ENCODE measurements at places on chromosomes 12 and 14.

DNA sequence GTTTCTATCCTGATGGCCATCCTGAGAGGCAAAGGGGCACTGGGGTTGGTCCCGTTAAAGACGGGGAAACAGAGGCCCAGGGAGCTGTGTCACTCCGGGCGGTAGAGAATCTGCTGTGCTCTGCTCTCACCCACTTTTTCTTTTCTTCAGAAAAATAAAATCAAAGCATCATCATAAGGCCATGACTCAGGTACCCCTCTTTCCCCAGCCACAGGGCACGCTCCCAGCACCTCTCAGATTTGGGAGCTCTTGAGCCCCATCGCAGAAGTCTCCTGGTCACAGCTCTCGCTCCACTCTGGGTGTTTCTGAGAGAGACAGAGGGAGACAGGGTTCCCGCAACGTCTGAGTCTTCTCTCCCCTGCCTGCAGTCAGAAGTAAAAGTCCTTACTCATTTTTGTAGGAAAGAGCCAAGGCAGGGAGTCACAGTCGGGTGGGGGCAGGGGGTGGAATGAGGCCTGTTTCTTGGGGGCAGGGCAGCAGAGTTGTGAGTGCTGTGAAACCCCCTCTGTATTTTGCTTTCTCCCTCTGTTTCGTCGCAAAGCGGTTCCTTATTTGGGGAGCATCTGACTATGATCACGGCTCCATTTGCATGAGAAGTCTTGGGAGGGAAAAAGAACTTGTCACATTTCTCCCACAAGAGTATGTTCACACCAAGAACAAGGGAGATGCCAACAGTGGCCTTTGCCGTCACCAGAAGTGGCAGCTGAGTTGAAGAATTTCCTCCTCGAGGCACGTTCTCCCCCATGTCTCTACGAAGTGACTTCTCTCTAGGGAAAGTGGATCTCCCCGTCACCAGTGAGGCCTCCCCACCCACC is 139.0 kb downstream of the BCL11B start:
- peak; percentile 30 for DNase-seq

DNA sequence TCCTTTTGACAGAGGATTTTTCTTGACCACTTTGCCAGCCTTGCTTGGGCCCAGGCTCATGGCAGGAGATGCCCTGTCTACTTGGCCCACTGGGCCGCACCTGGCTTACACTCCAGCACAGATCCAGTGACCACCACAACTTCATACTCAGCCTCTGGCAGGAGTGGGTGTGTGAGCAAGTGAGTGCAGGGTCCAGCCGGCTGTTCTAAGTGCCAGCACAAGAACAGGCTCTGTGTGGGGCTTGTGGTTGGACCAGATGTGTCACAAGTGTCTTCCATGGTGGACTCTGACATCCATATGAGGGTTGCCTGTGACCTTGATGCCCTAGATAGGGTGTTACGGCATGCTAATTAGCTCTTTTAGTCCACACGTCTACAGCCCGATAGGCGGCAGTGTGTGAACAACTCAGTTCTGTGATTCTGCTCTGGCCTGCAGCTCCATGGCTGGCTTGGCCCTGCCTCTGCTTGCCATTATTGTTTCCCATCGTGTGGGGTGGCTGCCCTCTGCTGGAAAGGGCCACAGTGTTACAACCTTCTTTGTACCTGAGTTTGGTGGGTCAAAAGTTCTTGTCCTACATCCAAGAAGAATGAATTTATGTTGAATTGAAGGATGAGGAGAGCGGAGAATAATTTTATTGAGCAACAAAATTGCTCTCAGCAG is 1089.1 kb downstream of the SLC6A15 start:
- DNase-seq, result peak; percentile 51

GRCh38 chr12:6540181-6540877 is 6.0 kb downstream of the GAPDH start:
- DNase-seq, result peak; percentile 77

DNA sequence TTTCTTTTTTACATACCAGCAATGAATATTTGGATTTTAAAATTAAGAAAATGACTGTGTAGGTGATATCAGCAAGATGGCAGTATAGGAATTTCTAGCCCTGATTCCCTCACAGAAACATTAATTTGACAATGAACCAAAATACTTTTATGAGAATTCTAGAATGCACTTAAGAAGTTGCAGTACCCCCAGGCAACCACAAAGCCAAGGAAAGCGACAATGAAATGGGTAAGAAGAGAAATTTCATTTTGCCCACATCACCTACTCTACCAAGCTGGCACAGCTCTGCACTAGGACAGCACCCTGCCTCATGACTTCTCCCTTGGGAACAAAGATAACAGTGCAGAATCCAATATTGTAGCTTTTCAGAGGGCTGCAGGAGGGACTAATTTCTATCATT is 6.6 kb downstream of the OR9K2 start:
- no peak for DNase-seq

DNA sequence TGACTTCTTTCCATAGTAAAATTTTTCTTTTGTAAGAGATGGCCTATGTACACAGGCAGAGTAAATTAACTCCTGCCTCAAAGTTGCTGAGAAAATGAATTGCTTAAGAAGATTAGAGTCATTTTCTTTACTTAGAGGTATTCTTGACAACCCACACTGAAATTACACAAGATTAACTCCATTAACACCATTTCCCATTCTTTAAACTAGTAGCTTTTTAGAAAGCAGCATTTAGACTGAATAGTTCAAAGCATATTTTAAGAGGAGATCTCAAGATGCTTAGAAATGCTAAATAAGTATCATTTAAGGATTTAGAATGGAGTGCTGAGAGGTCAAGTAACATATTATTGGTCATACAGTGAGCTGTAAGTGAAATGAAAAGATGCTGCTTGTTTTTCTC is 35.5 kb downstream of the PUS7L start:
- no peak for DNase-seq

DNA sequence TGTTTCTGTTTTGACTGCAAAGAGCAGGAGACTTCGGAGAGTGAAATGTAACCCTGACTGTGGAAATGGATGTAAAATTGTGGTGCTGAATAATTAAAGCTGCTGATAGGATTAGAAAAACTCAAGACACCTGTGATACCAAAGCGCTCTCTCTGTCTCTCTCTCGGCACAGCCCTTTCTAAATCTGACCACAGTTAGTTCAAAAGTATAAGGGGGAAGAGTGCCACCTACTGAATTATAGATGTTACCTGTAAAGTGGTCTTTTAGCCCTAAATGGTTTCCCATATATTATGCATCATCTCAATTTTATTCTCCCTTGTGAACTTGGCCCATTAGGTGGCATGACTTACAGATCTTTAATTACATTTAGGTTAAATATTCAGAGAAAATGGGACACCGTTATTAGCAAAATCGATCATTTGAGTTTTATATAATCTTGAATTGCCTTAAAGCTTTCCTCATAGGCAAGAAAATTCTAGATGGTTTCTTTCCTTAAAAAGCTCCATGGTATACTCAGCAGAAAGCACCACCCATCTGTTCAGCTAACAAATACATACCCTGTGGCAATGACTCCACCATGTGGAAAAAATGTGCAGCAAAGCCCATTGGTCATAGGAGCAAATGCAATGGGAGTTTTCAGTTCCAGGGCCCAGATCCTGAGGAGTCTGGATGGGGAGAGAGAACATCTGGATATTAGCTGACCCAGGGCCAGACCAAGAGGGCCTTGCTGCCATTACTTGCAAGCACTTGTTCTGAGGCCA is 18.1 kb downstream of the RFC5 start:
- DNase-seq, result no peak

- DNase-seq, result no peak
These were observed 50.0 kb downstream of the PITPNM2 start for GRCh38 chr12:123100882-123101281.

GRCh38 chr12:78966926-78967325 is 102.4 kb downstream of the SYT1 start:
- DNase-seq, result no peak

GRCh38 chr14:70735043-70735442 is 74.3 kb downstream of the MAP3K9 start:
- no peak for DNase-seq

DNA sequence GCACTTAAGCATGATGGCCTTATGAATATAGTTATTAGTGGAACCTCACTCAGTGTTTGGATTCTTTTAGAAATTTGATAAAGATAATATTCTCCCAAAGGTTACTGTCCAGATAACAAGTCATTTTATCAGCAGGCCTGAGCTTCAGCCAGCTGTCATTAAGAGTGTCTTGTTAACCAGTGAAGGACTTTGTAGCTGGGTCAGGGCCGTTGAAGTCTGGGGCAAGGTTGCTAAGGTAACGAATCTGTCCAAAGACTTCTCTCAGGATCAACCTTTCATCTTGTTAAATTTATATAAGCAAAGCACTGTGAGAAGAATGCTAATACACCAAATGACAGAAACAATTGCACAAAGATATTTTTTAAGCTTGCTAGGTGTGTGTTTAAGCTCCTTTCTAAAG is 271.3 kb upstream of the TMPO start:
- DNase-seq, result no peak

DNA sequence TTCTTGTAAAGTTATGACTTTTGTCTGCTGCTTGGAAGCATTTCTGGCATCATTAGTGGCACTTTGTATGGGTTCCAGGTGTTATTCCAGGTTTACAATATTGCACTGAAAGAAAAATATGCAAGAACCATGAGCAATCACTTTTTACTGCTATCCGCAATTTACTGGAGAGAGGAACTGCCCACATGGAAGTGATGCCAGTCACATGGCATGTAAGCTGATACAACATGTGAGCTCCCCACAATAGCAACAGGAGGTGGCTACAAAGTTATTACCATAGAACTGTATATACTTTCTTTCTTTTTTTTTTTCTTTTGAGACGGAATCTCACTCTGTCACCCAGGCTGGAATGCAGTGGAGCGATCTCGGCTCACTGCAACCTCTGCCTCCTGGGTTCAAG is 1012.1 kb downstream of the BCL11B start:
- no peak for DNase-seq

DNA sequence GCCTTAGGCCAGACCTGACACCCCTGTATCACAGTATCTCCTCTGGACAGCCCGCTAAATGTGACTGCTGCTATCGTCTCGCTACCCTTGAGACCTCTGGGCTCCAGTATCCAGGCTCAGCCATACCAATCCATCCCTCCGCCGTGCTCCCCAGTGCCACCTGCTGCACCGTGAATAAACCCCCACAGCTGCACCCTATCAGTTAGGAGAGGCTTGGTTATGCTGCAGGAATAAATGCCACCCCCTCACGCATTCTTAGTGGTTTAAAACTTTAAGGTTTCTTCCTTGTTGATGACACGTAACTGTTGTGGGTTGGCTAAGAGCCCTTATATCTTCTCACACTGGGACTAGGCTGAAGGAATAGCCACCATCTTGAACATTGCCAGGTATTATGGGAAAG is 12.1 kb downstream of the CCDC63 start:
- no peak for DNase-seq

GRCh38 chr14:49928015-49928414 is 35.1 kb downstream of the ARF6 start:
- no peak for DNase-seq

DNA sequence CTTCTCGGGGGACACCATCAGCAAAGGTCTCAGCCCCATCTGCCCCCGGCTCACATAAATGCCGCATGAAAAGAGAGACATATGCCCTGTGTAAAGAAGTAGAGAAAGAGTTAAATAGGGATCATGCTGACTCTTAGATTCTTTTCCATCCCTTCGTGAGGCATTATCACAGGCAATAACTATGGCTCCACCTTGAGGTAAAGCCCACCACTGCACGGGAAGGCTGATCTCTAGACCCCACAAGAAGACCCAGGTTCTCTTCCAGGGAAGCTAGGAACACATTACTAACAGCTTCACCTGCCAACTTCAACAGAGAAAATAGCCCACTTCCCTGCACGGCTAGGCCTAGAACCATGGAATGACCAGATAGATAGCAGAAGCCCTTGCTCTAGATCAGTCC is 14.1 kb upstream of the NOP2 start:
- DNase-seq, result no peak

- no peak for DNase-seq
These were observed 634.2 kb downstream of the SLC16A7 start for GRCh38 chr12:60230056-60230455.

DNA sequence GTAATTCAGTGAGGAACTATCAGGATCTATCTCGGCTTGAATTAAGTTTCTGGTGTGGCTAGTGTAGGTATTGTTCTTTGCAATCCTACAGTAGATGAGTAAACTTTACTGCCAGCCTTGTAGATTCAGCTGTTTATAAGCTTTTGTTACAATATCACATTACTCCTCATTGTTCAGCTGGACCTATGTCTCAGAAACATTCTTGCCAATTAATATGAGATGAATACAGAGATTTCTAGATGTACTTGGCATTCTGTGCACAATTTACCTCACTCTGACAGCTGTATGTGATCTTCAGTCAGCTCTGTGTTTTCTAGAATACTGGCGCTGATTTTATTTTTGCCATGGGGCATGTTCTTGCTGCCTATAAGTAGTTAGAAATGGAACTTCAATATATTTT is 55.7 kb downstream of the METTL25 start:
- no peak for DNase-seq

DNA sequence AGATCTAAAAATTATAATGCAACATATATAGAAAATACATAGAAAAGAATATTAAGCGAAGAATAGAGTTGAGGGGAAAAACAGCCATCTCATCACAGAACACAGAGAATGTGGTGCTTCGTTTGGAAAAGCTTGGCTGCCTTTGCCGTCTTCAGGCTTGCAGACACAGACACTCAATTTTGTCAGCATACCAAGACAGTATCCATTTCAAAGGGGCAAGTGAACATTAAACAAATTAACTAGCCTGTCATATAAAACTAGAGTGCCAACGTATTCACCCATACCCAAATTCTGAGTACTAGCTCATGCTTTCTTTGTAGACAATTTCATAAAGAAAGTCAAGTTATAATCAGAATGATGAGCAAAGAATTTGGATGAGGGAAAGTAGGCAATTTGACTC is 40.5 kb downstream of the DMAC2L start:
- DNase-seq, result no peak

DNA sequence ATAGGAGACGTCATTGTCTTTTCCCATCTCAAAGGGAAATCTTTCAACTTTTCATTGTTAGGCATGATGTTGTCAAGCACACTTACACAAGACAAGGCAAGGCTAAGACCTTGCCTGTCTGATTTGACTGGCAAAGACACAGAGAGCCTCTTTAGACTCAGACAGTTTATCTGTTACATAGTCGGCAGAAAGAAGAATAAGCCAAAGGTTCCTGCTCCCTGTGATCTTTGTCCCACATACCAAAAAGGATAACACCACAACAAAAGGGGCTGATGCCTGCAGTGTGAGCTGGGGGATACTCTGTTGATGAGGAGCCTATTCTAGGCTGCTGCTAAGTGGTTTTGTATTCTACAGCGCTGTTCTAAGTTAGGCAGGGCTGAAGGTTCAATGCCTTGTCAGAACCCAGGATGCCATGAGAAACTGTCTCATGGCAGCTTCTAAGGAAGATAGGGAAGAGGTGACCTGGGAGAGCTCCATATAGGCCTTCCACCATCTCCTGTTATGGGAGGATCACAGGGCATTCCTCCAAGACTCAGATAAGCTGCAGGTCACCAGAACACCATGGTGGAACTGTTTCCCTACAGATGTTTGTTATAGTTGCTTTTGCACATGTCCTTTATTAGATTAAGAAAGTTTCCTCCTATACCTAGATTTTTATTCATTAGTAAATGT is 12.7 kb downstream of the ERC1 start:
- no peak for DNase-seq

- DNase-seq, result no peak
These were observed 95.9 kb downstream of the PCNX1 start for GRCh38 chr14:71003156-71003555.

GRCh38 chr12:56216461-56216860 is 5.3 kb downstream of the RNF41 start:
- no peak for DNase-seq
